ENCODE measurements at places on chromosomes 16 and 17.

- DNase-seq = no peak
These were observed 31.7 kb downstream of the GJC1 start for GRCh38 chr17:44798356-44798755.

- no peak for DNase-seq
These were observed 10.8 kb upstream of the RASD1 start for GRCh38 chr17:17506893-17507464.

- DNase-seq = no peak
These were observed 10.3 kb upstream of the TVP23A start for GRCh38 chr16:10828851-10829366.

- DNase-seq = no peak
These were observed 188.9 kb upstream of the KIF2B start for GRCh38 chr17:53633856-53634255.

DNA sequence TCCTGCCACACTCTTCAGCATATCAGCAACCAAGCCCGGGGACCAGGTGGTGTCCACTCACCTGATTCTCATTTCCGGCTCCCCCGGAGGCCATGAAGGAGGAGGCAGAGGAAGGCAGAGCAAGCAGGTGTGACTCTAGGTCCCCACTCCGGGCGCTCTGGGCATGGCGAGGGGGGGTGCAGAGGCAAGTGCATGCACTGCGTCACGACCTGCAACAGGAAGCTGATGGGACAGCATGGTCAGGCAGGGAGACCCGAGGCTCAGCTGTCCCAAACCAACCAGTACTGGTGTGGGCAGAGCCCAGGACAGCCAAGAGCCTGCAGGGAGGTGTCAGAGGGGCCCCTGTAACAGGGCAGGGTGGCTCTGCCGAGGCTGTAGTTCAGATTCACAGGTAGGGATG lies 2.1 kb upstream of the ENGASE start:
- DNase-seq = no peak

DNA sequence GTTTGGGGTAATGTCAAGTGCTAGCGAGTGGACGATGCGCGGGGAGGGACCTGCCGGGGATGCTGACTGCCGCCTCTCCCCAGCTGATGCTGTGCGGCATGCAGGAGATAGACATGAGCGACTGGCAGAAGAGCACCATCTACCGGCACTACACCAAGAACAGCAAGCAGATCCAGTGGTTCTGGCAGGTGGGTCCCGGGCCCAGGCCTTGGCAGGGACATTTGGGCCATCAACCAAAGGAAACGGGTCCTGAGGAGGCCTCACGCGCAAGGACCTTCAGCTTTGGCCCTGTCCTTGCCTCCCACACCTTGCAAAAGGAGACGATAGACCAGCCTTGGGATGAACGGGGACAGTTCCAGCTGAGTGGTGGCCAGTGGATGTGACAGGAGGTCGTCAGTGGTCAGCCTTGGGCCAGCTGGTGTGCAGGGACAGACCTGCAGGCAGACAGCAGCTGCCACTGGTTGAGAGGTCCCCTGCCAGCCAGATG lies 13.6 kb upstream of the CLEC18A start:
- DNase-seq = no peak

GRCh38 chr17:78343543-78344201 lies 16.2 kb downstream of the SOCS3 start:
- DNase-seq = peak; percentile 66

GRCh38 chr17:1362964-1363363 lies 37.1 kb downstream of the YWHAE start:
- DNase-seq = no peak

GRCh38 chr16:23055481-23055880 lies 93.8 kb downstream of the USP31 start:
- no peak for DNase-seq

DNA sequence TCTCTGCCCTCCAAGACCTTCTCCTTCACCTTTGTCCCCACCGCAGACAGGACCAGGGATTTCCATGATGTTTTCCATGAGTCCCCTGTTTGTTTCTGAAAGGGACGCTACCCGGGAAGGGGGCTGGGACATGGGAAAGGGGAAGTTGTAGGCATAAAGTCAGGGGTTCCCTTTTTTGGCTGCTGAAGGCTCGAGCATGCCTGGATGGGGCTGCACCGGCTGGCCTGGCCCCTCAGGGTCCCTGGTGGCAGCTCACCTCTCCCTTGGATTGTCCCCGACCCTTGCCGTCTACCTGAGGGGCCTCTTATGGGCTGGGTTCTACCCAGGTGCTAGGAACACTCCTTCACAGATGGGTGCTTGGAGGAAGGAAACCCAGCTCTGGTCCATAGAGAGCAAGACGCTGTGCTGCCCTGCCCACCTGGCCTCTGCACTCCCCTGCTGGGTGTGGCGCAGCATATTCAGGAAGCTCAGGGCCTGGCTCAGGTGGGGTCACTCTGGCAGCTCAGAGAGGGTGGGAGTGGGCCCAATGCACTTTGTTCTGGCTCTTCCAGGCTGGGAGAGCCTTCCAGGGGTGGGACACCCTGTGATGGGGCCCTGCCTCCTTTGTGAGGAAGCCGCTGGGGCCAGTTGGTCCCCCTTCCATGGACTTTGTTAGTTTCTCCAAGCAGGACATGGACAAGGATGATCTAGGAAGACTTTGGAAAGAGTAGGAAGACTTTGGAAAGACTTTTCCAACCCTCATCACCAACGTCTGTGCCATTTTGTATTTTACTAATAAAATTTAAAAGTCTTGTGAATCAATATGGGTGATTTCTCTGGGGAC lies 12.2 kb downstream of the CX3CL1 start:
- no peak for DNase-seq

- no peak for DNase-seq
These were observed 1.3 kb downstream of the GJD3 start for GRCh38 chr17:40363111-40363827.

GRCh38 chr17:5861854-5862253 lies 208.3 kb upstream of the WSCD1 start:
- no peak for DNase-seq

- no peak for DNase-seq
These were observed 35.0 kb downstream of the DBNDD1 start for GRCh38 chr16:89984216-89984615.

DNA sequence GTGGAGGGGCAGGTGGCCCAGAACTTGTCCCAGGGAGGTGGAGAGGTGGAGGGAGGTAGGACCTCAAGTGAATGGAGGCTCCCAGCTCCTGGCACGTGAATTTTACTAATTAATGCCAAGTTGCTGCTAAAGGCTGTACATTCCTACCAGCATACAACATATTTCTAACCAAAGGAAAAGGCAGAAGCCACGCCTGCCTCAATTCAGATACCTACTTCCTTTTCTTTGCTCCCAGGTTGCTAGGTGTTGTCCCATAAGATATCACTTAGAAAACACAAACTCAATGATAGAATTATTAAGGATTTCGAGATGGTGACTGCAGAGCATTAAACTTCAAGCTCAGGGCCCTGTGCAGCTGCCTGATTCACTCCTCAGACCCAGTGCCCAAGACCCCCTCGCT lies 20.5 kb upstream of the SMPD3 start:
- no peak for DNase-seq

DNA sequence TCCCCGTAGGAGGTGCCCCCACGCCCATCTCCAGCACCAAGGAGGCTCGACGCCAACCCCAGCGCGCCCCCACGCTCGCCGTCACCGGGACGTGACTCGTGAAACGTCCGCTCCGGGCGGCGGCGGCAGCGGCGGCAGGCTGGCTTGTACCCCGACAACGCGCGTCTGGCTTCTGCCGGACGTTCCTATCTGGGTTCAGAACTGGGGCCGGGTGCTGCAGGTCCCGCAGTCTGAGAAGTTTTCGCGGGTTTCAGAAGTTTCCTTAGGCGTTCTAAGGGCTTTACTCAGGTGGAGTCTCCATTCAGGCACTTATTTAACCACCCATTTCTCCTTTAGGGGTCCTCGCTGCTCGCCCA lies 672 bp upstream of the ALKBH5 start:
- peak; percentile 81 for DNase-seq

DNA sequence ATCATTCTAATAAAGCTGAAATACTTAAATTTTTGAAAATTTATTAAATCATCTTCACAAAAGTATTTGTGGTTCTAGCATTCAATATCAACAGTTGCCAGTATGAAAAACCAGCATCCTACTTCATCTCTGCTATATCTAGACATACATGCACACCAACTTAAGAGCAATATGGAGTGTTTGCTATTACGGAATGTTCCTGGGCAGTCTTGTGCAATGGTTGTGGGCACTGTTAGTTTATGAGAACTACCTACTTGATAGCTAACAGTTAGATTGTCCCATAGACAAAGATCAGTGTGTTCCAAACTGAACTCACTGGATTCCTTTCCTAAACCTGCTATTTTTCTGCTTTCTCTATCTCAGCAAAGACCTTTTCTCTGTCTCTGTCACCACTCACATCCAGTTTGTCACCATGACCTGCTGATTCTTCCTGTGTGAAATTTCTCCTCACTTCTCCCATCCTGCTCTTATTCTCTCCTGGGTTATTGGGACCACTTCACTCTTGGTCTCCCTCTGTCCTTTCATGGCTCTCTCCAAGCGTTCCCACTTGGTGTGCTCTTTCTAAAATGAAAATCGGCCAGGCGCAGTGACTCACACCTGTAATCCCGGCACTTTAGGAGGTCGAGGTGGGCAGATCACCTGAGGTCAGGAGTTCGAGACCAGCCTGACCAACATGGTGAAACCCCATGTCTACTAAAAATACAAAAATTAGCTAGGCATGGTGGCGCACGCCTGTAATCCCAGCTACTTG lies 27.7 kb downstream of the CNTROB start:
- DNase-seq = no peak

- no peak for DNase-seq
These were observed 479.0 kb upstream of the SALL1 start for GRCh38 chr16:51630076-51630475.

DNA sequence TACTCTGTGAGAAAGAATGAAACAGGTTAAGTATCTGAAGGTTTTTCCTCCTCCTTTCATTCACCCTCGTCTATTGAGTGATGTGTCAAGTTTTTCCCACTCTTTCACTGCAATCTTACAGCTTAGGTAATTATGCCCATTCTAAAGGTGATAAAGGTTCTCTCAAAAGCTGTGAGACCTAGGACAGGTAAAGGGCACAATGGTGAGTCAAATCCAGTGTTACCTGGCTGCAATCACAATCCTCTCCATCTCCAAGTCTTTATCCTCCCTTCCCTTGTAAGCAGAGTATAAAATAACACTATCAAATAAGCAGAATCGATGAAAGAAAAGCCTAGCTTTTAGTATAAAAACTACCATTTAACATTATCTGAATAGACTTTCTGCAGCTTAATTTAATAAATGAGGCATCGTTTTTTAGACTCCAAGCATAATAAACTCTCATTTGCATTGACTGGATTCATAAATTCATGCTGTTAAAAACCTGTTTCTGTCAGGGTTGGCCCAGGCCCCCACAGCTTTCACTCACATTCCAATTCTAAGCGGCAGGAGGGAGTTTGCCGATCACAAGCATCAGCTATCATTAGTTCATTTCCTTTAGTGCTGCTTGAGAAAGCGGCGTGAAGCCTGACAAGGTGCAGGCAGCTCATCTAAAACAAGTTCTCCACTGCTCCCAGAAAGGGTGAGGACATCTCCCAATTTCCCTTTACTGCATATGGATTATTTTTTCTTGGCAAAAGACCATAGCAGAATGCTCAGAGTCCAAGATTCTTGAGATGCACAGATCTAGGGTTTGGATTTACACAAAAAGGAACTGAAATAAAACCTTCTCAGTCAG lies 67.8 kb downstream of the CDH8 start:
- DNase-seq = no peak

DNA sequence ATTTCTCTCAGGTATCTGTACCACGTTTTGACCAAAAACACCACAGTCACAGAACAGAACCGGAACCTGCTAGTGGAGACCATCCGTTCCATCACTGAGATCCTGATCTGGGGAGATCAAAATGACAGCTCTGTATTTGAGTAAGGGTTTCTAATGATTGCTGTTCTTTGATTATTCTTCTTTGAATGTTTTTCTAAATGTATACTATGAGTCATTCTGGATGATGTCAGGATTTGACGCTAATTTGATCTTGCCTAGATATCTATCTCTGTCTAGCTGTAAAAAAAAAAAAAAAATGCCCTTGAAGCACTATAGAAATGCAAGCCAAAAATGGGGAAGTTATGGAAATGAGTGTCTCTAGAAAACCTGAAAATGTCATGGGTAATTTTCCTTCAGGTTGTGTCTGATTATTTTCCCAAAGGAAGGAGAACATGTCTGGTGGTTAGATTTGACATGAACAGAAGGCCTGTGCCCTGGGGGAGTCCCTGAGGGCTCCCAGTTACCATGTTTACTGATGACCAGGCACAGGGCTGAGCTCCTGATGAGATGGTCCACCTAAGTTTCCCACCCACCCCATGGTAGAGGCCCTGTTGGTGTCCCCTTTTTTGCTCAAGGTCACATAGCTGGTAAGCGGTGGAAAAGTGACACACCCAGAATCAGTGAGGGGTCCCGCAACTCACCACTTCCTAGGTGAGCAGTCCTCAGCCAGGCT lies 13.6 kb downstream of the CLEC16A start:
- peak; percentile 6 for DNase-seq

DNA sequence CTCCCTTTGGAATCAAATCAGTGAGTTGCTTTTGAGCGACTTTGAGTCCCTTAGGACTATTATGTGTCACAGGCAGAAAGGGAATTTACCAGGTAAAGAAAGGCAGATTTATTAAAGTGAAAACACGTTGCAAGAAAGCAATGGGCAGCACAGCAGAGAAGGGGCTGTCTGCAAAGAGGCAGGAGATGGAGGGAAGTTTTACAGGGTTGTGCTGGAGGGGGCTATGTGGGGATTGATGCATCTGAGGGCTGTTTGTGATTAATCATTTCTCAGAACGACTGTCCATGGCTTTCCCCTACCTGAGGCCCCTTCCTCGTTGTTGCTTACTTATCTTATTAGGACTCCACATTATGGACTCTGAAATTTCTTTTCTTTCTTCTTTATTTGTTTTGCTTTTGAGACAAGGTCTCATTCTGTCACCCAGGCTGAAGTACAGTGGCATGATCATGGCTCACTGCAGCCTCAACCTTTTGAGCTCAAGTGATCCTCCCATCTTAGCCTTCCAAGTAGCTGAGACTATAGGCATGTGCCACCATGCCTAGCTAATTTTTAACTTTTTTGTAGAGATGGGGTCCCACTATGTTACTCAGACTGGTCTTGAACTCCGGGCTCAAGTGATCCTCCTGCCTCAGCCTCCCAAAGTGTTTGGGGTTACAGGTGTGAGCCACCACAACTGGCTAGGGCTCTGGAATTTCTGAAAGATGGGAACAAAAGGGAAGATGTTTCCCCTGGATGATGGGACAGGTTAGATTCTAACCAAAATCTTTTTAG lies 5.5 kb downstream of the WWP2 start:
- no peak for DNase-seq

DNA sequence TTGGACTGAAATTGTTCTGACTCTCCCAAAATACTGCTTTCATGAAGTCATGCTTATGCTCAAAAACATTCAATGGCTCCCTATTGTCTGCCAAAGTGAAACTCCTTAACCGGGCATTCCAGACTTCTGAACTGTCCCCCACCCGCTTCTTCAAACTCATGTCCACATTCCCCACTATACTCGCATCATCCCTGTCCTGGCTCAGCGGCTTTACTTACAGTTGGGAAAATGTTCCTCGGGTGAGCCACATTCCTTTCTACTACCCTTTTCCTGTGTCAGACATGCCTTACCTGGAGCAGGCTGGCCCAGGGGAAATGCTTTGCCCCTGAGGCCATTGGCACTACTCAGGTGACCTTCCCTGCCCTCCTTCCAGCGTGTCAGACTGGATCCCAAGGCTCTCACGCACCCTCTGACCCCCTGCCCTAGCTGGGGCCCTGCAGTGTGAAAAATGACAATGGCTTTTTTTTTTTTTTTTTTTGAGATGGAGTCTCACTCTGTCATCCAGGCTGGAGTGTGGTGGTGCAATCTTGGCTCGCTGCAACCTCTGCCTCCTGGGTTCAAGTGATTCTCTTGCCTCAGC lies 5.3 kb downstream of the CYGB start:
- no peak for DNase-seq
